Right atrium auricular region (tissue), 2 donors: ENCODE measurements at places on chromosomes 13 and 19. TPM values are rescaled to one million over a fixed set of nuclear protein-coding genes. Genes with fewer than 3 reads are reported as not detected.

OLFM2 gene
- 1.4 TPM for total RNA-seq

GRCh38 chr13:87536499-87536898 lies 134.7 kb upstream of the SLITRK5 start:
- DNase-seq: no peak

DNA sequence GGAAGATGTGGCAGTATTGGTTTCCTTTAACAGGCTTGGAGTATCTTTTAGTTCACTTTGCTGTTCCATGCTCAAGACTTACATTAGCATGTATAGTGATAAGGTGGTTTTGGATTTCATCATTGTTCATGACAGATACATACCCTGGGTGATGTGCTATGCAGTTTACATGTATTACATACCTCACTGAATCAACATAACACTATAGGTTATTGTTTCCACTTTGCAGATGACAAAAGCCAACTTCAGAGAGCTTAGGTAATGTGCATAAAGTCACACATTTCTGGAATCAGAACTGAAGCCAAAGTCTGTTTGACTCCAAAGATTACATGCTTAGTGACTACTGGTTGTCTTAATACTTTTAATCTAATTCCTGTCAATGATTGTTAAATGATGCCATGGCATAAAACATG lies 7.1 kb downstream of the COMMD6 start:
- DNase-seq: no peak

- DNase-seq: no peak
Measured at GRCh38 chr13:91214031-91214430, 133.5 kb upstream of the MIR17HG start.

DNA sequence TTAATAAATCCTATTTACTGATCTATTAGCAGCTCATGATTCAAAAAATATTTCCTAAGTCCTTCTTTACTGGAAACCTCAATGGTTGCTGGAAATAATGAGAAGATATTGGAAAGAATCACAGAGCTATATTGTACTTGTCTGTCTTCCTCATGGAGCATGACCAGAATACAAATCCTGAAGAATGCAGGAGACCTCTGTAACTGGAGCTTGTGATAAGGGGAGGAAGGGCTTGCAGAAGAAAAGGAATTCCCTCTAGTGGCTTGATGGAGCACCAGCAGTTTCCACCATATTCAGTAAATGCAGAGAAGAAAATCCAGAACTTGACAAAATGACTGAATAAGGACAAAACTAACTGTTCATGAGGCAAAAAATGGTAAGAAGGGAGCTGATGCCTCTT lies 1333.1 kb downstream of the EFNB2 start:
- DNase-seq: no peak
